ENCODE measurements at places on chromosomes 6 and 20.

- no peak for DNase-seq
Measured at GRCh38 chr20:1310506-1311190, 18.3 kb downstream of the SDCBP2 start.

DNA sequence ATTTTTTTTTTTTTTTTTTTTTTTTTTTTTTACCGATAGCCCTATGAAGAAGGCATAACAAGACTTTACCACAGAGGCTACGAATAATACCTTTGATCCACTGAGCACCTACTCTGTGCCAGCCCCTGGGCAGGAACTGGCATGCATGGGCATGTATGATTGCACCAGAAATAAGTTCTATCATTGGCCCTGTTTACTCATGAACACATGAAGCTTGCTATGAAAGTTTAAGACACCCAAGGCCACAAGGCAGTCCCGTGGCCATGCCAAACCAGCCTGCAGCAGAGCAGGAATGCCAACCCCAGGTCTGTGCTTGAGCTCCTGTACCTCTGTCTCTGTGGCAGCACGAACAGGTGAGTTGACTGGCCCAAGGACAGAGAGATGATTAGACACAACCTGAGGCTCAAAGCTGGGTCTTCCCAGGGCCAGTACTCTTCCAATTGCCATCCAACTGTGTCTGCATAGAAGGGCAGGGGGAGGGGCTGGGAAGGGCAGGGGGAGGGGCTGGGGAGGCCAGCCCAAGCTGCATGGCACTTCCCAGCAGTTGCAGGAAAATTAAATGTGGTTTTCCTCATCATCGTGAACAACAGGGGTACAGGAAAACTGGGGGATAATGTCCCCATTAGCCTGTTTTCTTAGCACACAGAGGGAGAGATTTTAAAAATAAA is 63.5 kb downstream of the LRFN2 start:
- no peak for DNase-seq

GRCh38 chr6:138953451-138953850 is 34.6 kb downstream of the REPS1 start:
- no peak for DNase-seq

DNA sequence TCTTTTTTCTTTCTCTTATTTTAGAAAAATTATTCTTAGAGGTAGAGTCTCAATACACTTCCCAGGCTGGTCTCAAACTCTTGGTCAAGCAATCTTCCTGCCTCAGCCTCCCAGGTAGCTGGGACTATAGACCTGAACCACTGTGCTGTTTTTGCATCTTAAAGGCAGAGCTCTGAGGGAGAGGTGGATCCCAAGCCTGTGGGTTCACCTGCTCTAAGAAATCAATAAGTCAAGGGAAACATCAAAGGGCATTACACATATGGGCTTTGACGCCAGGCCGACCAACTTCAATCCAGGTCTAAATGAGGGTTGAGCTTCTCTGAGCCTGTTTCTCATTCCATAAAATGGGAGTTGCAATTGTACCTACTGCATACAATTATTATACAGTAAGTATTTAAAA is 223.9 kb downstream of the LY86 start:
- DNase-seq: no peak

- DNase-seq: no peak
Measured at GRCh38 chr6:113364766-113365165, 492.4 kb upstream of the MARCKS start.

- DNase-seq: no peak
Measured at GRCh38 chr6:14047151-14047740, 70.3 kb upstream of the CD83 start.

Measured in activated CD4-positive, alpha-beta T cell treated with anti-CD3 and anti-CD28 coated beads, Interleukin-2, amount 50 U/mL, for 24 hours (primary cell).